ENCODE measurements at places on chromosomes 6 and 20.

DNA sequence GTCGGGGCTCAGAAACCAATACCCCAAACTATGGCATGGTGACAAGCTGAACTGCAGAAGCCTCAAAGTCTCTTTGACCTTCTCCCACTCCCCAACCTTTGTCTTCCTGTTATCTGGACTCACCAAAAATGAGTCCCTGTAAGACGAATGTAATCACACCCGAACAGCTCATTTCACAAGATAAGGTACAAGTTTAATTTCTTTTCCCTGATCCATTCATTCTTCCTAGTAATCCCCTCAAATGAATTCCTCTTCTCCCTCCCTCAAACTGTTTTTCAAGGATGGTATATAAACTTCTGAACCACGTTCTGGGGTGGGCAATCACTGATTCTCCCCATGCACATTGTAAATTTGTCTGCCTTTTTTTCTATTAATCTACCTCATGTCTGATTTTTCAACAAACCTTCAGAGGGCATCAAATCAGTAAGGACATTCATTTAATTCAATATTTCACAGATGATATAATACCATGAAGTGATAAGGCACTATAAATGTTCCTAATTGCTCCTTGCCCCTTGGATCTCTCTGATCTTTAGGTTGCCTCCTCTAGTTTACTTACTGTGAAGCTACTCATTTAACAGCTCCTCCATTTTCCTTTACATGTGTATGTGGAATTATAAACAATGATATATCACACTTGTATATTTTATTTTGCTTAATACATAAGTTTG is 77.2 kb downstream of the OR2B2 start:
- DNase-seq, result no peak

DNA sequence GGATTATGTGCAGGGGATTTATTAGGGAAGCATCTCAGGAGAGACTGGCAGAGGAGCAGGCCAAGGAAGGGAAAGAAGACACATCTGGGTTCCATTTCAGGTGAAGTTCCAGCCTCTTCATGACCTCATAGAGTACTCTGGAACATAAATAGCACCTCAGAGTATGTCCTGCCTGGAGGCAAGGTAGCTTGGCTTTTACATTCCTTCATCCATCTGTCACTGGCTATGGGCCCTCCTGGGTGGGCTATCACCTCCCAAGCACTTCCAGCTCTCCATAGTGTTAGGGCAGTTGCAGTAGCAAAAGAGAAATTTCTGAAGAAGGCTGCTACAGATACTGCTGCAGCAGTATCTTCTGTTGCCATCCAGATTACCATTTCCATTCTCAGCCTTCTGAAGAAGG is 116.0 kb downstream of the PLCB1 start:
- DNase-seq, result no peak

DNA sequence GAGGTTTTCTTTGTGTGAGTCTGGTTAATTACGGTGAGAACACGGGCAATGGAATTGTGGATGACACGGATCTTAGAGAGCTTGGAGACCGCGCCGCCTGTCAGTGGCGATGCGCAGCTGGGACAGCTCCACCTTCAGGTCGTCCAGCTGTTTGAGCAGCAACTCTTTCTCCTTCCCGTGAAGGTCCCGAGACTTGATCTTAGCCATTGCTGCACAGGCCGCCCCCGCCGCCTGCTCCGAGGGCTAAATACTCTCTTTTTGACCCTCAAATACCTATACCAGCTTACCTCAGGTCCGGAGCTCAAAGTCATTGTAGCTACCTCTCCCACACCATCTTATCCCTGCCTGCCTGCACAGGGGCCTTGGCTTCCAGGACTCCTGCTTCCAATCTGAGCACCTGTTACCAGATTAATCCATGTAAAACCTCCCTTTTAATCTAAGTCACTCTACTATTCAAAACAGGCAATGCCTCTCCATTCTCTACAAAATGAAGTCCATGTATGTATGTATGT is 100.2 kb downstream of the PREP start:
- no peak for DNase-seq

GRCh38 chr6:1081551-1082284 is 230.2 kb upstream of the FOXQ1 start:
- no peak for DNase-seq

DNA sequence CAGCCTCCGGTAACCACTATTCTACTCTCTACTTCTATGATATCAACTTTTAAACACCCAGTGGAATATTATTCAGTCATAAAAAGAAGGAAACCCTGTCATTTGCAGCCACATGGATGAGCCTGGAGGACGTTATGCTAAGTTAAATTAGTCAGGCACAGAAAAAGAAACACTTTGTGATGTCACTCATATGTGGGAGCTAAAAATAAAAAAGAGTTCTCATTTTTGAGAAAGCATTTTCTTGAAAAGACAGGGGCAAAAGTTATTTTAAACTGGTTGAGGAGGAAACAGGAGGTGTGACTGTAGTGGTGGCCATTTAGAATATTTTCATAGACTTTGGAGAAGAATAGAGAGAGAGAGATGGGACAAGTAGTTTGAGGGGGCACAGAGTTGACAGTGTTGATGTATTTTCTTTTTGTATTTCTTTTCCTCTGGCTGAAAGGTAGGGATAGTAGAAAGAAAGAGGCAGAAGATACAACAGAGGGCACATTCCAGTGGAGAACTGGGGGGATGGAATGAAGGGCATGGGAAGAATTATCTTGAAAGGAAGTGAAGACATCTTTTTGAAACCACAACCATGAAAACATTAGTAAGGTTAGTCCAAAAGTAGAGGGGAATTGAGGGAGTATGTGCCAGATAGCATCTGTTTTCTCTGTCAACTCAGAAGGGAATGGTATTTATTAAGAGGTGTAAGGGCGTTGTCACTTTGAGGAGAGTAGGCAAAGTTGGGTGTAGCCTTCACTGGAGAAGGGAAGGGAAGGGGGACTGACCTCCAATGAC is 181.3 kb upstream of the GMDS start:
- DNase-seq, result no peak

- DNase-seq, result no peak
Measured at GRCh38 chr6:139325686-139326085, 33.9 kb upstream of the TXLNB start.

- no peak for DNase-seq
Measured at GRCh38 chr6:70180183-70180900, 122.5 kb downstream of the COL9A1 start.

DNA sequence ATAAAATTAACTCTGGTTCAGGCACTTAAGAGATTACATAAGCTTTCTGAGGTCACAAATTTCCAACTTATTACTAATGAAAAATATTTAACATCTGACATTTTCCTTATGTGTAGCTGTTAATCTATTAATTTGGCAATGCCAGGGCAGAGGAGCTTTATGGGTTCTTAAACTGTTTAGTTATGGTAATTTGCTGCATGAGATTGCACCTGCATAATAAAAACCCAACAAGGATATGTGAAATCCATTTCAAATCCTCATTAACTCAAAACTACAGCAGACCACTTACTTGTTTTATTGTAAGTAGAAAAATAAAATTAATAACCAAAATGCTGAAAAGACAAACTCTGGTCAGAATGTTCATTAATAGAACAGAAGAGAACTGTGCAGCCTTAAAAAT is 98.1 kb downstream of the PREP start:
- no peak for DNase-seq

- DNase-seq, result no peak
Measured at GRCh38 chr6:21767891-21768648, 174.5 kb downstream of the SOX4 start.

DNA sequence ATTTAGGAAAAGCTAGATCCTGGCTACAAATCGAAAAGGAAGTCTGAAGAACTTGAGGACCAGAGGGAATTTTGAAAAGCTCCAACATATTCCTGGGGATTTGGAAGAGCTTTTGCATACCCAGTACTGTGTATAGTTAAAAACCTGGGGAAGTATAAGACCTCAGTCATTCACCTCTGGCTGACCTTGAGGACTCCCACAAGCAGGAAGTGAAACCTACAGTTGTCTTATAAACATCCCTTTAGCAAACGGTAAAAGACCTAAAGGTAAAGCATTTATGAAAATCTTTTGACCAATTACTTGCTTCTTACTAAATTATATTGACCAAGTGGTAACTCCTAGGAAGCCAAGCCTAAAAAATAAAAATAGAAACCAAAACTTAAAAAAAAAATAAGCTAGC is 175.0 kb downstream of the HAO1 start:
- no peak for DNase-seq
